Activated CD4-positive, alpha-beta memory T cell treated with anti-CD3 and anti-CD28 coated beads, Interleukin-2, amount 10 ng/mL, durations not matched to agents 7 days and 5 days (primary cell): ENCODE measurements at places on chromosomes 5 and 9. TPM values are rescaled to one million over a fixed set of nuclear protein-coding genes. Genes with fewer than 3 reads are reported as not detected.

DNA sequence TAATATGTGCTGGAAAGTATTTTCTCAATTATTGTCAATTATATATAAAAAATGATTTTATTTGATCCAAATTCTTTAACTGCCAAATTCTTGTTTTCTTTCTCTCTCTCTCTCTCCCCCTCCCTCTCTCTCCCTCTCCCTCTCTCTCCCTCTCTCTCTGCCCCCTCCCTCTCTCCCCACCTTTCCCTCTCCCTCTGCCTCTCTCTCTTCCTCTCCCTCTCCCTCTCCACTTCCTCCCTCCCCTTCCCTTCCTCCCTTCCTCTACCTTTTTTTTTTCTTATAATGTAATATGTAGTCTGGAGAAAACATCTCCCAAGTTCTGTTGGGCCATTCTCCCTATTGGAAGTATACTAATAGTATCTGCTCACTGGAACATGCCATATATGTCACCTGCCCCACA is 6.4 kb upstream of the RFX3 start:
- H3K4me3 ChIP-seq, result no peak overlapping the region
- H3K27me3 ChIP-seq, result no peaks in the 10 kb centered on the region
- H3K36me3 ChIP-seq, result peaks cover 52% of the 10 kb centered on the region
- DNase-seq, result no peak

DNA sequence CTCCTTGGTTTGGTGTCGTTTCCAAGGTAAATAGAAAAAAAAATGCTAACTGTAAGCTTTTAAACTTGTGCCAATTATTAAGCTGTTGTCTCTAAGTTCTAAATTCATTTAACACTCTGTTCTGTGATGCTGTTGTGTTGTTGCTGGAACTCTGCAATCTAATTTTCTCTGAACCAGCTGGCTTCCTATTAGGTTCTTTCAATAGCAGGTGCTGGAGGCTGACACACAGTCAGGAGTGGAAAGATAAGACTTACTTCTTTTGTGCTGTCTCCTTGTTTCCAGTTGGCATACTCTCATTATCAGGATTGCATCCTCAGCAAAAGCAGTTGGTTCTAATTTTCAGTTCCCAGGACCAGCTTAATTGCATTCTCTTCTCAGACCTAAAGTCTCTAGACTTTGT is 1252.6 kb upstream of the NUDT12 start:
- no peak overlapping the region for H3K27ac ChIP-seq
- no peaks in the 10 kb centered on the region for H3K4me1 ChIP-seq
- H3K27me3 ChIP-seq, result no peaks in the 10 kb centered on the region
- H3K36me3 ChIP-seq, result no peaks in the 10 kb centered on the region

- no peaks in the 10 kb centered on the region for H3K36me3 ChIP-seq
- no peaks in the 10 kb centered on the region for H3K4me1 ChIP-seq
Measured at GRCh38 chr9:121976751-121977150, 116.4 kb downstream of the TTLL11 start.

DNA sequence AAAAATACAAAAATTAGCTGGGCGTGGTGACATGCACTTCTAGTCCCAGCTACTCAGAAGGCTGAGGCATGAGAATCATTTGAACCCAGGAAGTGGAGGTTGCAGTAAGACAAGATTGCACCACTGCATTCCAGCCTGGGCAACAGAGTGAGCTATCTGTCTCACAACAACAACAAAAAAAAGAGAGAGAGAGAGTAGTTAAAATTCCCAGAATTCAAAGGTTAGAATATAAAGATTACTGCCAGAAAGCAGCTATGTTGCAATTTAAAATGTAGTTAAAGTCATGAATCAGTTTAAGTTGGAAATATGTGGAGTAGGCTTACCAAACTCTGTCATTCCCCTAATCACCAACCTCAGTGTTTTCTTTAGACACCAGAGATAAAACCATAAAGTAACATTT is 58.7 kb upstream of the SUSD1 start:
- H3K27me3 ChIP-seq, result no peaks in the 10 kb centered on the region
- DNase-seq, result no peak
- H3K27ac ChIP-seq, result no peak overlapping the region
- H3K4me3 ChIP-seq, result no peak overlapping the region
- peaks cover 43% of the 10 kb centered on the region for H3K36me3 ChIP-seq

- H3K36me3 ChIP-seq, result no peaks in the 10 kb centered on the region
- H3K4me1 ChIP-seq, result no peaks in the 10 kb centered on the region
- no peak overlapping the region for H3K4me3 ChIP-seq
- H3K27me3 ChIP-seq, result no peaks in the 10 kb centered on the region
Measured at GRCh38 chr5:174271316-174271715, 225.8 kb downstream of the NSG2 start.

GRCh38 chr5:80590766-80591165 is 20.7 kb upstream of the ANKRD34B start:
- DNase-seq, result no peak
- H3K4me1 ChIP-seq, result no peaks in the 10 kb centered on the region
- H3K27me3 ChIP-seq, result peaks cover 11% of the 10 kb centered on the region
- no peaks in the 10 kb centered on the region for H3K36me3 ChIP-seq
- no peak overlapping the region for H3K4me3 ChIP-seq

CER1 gene
- total RNA-seq, result not detected

FGF10 gene
- not detected for total RNA-seq

ADAMTSL1 gene
- not detected for total RNA-seq
